ENCODE measurements at places on chromosomes 13 and 19.

DNA sequence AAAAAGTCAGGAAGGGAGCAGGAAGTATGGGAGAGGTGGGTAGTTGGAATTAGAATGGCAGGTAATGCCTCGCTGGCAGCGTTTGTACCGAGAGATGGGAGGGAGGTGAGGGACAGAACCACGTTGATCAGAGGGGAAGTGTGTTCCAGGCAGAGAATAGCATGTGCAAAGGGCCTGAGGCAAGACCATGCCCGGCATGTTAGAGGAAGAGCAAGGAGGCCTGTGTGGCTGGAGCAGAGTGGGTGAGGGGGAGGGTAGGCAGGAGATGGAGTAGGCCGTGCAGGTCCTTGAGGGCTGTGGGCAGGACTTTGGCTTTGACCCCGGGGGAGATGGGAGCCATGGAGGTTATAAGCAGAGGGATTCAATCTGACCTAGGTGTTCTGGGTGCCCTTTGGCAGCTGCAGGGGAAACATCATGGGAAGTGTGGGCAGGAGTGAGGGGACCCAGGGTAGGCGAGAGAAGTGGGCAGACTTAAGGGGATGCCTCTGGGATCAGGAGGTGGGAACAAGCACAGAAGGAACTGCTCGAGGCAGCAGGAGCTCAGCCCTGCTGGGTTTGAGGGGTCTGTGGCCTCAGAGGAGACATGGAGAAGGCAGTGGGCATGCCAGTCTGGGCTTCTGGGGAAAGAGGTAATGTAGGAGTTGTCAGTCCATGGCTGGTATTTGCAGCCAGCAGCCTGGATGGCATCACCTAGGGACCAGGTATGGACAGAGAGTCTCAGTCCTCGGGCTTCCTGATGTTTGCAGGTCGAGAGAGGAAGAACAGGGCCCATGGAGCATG, 48.8 kb downstream of the CD320 start:
- no peak for DNase-seq

- no peak for DNase-seq
Observed at GRCh38 chr19:50897612-50898011, 13.6 kb downstream of the KLK4 start.

GRCh38 chr13:42484386-42484785, 89.6 kb upstream of the TNFSF11 start:
- no peak for DNase-seq

DNA sequence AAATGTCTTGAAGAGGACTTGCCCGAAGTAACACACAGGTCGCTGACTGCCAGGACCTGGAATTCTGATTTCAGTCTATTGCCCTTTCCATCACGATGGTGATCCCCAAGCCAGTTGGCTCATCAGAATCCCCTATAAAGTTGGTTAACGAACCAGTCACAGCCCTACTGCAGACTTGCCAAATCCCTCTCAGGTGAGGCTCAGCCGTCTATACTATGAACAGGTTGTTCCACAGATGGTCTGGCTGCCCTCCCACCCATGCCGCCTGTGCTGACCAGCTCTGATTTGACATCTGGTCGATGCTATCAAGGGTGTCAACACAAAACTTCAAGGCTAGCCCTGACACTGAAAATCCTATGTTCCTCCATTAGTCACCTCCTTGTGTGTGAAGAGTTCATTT, 90.0 kb downstream of the RNASEH2B start:
- DNase-seq = no peak

DNA sequence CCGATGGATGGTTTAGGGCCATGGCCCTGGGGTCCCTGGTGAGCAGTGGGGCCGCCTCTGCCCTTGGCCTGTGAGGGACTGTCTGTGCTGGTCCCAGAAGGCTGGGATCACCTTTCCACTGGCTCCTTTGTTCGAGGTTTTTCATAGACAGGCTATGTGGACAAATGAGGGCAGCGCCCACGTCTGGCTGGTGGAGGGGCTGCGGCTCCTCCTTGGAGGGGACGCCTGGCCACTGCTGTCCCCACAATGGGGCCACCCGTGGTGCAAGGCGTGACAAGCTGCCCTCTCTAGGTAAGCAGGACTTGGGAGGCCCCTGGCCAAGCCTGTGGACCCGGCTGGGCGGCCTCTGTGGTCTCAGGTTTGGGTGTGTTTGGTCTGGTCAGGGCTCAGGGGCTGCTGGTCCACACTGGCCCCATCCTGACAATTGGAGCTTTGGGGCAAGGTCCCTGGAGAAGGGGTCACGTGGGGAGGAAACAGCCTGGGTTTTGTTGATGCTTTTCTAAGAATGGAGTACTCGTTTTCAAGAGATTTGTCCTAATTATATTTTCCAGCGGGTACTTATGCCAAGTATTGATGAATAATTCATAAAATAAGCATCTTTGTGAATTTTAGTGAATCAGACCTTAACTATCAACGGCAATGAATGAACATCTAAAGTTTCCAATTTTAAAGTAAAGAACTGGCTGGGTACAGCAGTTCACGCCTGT, 33.3 kb downstream of the MCF2L start:
- DNase-seq = no peak

GRCh38 chr13:96475103-96475502, 385.2 kb downstream of the HS6ST3 start:
- no peak for DNase-seq

DNA sequence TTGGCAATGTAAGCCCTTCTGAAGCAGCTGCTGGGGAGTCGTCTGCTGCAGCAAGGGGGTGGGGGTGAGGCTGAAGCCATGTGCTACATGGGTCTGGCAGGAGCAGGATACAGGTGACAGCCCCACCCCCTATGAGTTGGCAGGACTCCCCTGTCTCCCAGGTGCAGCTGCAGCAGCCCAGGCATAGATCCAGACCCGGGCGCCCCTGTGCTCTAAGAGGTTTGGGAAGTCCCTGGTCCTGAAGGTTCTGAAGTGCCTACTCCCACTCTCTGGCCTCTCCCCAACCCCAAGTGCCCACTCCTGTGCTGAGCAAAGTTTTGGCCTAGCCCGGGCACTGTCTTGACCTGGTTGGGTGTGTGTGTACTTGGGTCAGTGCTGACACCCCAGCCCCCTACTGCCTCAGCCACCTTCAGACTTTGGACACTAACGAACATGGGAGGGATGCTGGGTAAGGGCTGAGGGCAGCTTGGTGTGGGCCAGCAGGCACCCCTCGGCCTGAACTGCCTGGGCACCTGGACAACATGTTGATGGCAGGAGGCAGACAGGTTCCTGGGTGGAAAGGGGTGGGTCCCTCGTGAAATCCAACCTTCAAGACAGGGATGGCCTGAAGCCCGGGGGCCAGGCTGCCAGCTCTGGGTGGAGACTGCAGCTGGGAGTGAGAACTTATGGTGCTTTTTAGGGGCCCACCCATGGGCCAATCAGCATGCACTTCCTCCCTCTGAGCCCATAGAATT, 54.1 kb upstream of the SLITRK6 start:
- no peak for DNase-seq

GRCh38 chr13:52949742-52950141, 78.9 kb upstream of the OLFM4 start:
- no peak for DNase-seq

GRCh38 chr13:21025539-21025938, 35.8 kb downstream of the LATS2 start:
- no peak for DNase-seq

- no peak for DNase-seq
Observed at GRCh38 chr13:114105521-114106225, 26.8 kb downstream of the RASA3 start.

DNA sequence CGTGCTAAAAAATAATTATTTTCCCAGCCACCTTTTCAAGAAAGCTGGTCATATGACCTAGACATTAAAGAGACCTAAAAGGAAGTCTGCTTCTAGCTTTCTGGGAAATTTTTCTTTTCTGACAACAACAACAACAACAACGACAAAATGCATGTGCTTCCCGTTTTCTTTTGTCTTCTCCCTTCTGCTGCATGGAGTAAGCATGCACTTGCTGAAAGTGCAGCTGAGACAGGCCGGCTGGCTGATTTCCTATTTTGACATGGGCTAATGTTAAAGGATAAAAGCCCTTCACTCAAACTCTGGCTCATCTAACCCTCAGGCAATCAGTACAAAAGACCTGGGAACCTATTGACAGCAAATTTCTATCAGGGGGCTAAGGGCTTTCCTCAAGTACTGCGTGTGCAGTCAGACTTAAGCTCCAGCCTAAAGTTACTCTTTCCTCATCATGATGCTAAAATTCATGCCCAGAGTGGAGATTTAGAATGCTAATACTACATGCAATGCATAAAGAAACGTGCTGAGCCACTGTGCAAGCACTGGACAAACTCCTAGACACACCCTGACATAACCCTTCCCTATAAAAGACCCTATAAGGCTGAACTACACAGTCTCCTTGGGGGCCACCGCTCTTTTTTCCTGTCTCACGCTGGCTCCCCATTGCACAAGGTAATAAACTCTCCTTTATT, 811.1 kb downstream of the UQCRFS1 start:
- no peak for DNase-seq

DNA sequence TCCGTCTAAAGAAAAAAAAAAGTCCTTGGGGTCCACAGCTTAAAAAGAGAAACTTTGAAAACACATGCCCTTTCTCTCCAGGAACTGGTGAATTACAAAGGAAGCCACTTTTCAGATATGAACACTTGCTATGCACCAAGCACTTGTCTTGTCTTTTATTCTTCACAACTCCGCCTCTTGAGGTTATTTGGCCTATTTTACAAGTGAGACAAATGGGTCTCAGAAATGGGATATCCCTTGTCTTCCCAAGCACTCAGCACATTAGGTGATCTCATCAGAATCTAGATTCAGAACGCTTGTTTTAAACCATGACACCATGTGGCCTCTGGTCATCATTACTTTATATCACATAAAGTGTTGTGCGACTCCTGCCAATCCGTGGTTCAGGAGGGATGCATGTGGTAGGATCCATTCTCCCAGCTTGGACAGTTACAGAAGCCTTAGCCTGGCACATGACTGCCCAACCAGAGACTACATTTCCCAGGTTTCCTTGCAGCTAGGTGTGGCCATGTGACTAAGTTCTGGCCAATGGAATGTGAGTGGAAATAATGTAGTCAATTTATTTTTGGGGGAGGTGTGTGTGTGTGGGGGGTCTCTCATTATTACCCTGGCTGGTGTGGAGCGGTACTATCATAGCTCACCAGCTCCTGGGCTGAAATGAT, 13.9 kb downstream of the TSKS start:
- no peak for DNase-seq

GRCh38 chr19:18408053-18408476, 10.6 kb upstream of the LRRC25 start:
- no peak for DNase-seq
